ENCODE measurements at places on chromosomes 2 and 18.

DNA sequence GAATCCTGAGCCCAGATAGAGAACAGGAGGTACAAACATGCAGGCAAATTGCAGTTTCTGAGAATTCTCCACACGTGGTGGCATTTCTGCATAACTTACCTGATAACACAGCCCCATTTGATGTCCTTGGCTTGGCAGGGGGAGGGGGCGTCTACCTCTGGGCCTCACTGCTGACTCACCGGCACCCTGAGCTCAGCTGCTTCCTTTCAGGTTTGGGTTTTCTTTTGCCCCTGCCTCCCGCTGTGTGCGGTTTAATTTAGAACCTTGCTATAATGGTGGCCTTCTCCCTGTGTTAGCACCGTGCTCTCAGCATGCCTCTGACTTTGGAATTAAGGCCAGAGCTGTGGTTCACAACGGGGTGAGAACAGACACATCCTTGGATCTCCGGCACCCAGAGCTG lies 4.4 kb downstream of the CTIF start:
- DNase-seq = no peak

- no peak for DNase-seq
Measured at GRCh38 chr2:121608967-121609366, 40.3 kb downstream of the CLASP1 start.

DNA sequence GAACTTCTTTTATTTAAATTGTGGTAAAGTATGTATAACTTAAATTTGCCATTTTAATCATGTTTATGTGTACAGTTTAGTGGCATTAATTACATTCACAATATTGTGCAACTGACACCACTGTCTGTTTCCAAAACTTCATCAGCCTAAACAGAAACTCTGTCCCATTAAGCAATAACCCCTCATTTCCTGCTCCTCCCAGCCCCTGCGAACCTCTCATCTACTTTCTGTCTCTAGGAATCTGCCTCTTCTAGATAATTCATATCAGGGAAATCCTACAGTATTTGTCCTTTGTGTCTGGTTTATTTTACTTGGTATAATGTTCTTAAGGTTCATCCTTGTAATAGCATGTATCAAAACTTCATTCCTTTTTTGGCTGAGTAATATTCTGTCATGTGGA lies 75.1 kb downstream of the BOLA3 start:
- DNase-seq = no peak

- DNase-seq = no peak
Measured at GRCh38 chr2:137048455-137048854, 283.1 kb downstream of the THSD7B start.

DNA sequence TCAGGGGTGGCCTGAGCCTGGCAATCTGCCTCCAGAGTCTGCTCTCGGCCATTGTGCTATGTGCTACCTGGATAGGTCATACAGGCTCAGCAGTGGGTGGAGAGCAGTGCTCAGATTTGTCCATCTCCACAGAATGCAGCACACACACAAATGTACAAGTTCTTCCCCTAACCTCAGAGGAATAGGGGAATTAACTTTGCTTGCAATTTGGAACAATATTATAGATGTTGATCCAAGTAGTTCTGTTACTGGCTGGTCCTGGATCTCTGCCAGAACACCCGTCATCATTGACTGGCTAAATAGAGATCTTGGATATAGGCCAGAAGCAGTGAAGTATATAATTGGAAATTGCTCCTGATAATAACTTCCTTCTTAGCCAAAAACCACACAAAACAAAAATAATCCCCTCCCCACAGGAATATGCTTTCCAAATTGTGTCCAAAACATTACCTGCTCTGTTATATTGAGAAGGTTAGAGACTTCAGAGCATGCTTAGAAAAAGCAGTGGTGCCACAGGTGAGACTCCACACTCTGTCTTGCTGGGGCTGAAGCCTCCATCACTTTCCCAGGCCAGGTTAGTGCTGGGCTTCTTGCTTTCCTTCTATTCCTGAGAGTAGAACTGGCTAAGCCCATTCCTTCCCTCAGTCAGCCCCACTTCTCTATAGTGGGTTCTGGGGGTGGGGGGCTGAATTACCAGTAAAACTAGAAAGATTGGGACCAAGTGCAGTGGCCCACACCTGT lies 38.8 kb downstream of the NCAPH start:
- no peak for DNase-seq

DNA sequence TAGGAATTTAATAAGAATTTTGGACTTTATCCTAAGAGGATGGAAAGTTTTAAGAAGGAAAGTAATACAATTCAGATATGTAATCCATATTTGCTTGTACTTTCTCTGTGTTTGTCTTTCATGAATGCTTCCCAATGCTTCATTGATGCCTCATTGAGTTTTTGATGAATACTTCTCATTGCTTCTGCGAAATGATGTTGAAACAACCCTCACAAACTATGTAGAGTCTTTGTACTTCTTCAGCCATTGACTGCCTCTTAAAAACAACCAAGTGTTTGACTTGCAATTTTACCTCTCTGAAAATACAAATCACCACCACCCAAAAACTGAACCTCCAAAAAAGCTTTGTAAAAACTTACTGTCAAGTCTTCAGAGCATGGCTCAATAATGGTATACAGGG lies 424.1 kb downstream of the ERBB4 start:
- no peak for DNase-seq

GRCh38 chr2:10329880-10330699 lies 27.4 kb downstream of the HPCAL1 start:
- DNase-seq = no peak

- DNase-seq = no peak
Measured at GRCh38 chr2:27095745-27096651, 9.4 kb downstream of the KHK start.

GRCh38 chr2:23904215-23904614 lies 22.7 kb downstream of the ATAD2B start:
- no peak for DNase-seq

GRCh38 chr2:192245329-192245728 lies 50.6 kb upstream of the TMEFF2 start:
- no peak for DNase-seq

DNA sequence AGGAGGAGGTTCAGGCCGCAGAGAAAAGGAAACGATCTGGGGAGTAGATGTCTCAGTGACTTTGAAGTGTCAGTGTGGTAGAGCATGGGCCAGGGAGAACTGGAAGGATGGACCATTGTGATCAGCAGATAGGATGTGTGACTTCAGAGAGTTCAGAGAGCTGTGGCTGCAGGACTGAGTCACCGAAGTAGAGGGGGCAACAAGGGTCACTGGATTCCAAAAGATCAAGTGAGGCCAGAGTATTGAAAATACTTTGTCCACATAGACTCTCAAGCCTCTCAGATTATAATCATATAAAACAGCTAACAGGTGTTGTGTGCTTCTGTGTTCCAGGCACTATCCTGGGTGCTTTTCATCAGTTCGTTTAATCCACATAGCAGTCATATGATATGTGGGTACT lies 99.4 kb downstream of the CRIM1 start:
- DNase-seq = no peak

DNA sequence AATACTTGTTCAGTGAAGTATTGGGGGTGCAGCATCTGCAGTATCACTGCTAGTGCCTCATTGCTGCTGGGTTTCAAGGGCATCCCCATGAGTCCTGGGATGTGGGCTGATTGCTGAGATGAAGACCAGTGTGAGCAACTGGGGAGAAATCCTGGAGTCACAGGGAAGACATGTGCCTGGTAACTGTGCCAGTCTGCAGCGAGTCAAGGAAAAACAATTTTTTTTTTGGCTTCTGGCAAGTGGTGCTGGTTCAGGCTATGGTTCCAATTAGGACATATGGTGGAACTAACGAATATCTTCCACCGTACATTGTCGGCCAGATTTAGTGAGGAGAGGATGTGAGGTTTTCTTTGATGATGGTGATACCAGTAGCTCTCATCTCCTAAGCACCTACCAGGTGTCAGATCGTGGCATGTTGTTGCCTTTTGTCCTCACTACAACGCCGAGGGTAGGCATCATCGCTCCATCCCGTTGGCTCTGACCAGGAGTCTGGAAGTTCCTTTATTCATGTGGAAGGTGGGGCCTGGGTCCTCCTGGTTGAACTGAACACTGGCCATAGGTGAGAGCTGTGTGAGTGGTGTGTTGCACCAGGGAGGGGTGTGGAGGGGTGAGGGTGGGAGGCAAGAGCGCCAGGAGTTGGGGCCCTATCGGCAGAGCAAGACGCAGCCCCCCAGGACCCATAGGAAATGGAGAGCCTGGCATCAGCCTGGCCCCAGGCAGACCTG lies 118.0 kb upstream of the HS6ST1 start:
- no peak for DNase-seq

GRCh38 chr2:117718048-117718447 lies 96.4 kb upstream of the DDX18 start:
- no peak for DNase-seq

DNA sequence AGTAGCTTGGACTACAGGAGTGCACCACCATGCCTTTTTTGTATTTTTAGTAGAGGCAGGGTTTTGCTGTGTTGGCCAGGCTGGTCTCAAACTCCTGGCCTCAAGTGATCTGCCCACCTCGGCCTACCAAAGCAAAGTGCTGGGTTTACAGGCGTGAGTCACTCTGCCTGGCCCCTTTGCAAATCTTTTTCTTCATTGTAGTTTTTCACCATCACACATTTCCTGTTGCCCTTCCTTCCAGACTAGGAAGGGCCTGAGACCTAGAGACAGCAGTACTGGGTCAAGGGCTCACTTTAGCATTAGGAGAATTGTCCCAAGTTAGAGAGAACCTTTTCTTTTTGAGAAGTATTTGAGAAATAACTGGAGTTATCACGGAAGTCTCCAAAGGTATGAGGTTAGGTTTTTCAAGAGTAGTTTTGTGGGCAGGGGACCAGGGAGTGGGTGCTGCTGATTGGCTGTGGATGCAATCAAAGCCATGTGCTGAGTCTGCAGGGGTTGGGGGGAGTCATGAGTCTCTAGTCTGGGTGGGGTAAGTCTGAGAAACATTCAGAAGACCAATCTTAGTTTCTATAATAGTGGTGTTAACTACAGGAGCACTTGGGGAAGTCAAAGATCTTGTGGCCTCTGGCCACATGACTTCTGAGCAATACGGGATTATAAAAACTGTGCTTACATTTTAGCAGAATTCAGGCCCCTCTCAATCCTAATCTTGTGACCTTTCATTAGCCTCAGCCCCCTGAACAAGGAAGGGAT lies 23.7 kb downstream of the B3GNT2 start:
- no peak for DNase-seq

DNA sequence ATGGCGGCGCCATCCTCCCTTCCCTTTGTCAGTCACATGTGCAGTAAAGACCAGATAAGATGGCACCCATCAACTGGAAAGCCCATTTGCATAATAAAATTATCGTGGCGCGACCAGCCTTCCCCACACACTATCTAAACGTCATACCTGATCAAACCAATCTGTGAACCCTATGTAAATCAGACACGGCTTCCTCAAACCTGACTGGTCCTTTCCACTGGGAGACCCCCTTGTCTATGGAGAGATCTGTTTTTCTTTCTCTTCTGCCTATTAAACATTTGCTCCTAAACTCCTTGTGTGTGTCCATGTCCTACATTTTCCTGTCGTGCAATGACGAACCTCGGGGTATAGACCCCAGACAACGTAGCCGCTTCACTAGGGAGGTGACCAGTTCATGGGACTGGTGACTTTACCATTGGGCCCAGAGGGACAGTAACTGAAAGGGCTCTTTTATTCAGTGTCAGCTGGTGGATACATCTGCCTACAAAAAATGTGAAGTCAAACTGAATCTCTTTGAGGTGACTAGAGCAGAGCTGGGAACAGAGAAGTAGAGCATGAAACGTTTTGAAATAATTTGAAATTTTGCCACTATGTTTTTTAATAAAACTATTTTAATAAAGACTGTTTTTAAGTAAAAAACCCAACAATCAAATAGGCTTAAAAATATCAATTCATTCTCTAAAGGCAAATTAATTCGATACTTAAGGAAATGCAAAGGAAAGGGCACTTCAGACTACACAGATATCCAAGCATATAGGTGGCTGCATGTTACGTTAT lies 87.5 kb downstream of the SOCS6 start:
- no peak for DNase-seq

- no peak for DNase-seq
Measured at GRCh38 chr2:125386074-125386473, 1269.9 kb upstream of the GYPC start.

DNA sequence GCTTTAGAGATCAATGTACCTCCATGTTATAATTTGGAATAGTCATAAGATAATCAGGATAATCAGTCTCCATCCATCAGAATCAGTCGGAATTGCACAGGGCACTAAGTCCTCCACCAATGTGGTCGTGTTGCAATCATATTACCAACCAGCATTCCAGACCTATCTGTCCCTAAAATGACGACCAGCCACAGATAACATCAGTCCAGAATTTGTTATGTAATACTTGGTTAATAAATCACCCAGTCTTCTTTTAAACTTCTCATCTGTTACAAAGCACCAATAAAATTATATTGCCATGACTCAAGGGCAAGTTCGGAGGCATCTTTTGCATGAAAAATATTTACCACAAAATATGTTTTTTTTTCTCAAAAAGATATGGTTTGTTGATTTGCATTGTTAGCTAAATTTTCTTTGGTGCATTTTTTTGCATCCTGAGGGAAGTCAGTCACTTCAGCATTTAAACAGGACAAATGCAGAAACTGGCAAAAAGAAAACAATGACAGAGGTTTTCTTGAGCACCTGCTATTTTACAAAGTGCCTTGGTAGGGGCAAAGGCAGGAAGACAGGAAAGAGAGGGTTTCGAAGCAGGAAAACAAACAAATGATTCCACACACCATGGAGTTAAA lies 29.3 kb downstream of the PIEZO2 start:
- no peak for DNase-seq

GRCh38 chr2:159562248-159562647 lies 54.1 kb downstream of the BAZ2B start:
- DNase-seq = no peak

DNA sequence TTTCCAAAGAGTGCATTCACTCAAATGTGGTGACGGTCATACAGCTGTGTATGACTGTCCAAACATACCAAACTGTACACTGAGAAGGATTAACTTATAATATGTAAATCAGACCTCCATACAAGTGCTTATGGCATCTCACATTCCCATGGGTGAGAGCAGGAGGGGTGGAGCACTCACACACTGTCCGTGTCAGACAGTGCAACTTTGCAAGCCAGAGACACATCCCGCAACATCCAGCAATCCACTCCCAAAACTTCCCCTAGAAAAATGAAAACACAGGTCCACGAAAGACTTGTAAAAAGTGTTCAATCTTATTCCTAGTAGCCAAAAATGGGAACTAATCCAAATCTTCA lies 36.4 kb downstream of the FAM168B start:
- DNase-seq = no peak

DNA sequence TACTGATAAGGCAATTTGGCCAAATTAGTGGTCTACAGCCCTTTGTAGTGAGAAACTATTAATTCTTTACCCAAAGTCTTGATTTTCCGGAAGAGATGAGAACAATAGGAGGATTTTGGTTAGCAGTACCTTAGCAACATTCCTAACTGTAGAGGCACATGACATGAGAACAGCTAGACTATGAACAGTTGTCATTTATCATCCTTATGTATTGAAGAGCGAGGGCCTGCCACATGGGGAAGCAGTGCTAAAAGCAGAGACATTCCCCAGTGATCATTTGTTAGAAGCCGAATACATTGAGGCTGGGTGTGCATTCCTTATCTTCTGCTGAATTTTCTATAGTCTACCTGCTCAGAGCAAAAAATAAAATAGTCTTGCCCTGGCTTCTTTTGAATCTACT lies 65.2 kb downstream of the RBBP8 start:
- DNase-seq = no peak
